Nucleus accumbens (tissue), 56 donors: ENCODE measurements at places on chromosomes 2 and 18.

DNA sequence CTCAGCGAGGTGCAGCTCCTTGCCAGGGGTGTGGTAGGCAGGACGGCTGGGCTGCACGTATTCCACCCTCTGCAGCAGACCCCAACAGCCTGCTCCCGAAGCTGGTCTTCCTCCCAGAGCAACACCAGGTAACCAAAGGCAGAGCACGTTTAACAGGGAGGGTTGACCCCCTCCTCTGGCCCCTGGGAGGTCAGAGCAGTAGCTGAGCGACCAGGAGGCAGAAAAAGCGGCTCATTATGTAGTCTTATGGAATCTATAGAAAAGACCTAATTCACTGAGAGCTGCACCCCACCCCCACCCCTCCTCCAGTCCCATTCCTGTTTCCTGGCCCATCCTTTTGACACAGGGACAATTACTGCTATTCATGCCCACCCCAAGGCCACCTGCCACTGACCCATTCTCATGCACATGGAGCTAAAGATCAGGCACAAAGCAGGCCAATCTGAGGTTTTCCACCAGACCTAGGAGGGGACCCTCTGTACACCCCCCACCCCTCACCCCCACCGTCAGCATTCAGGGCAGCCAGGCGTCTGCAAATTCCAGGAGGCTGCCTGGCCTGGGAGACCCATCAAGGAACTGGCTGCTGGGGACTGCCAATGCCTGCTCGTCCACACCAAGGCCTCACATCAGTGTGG is 60.9 kb upstream of the FZD7 start:
- DNase-seq, result no peak

GRCh38 chr2:99660616-99661406 is 171.0 kb upstream of the REV1 start:
- no peak for DNase-seq

GRCh38 chr2:37857575-37858399 is 67.3 kb upstream of the RMDN2 start:
- DNase-seq, result no peak

DNA sequence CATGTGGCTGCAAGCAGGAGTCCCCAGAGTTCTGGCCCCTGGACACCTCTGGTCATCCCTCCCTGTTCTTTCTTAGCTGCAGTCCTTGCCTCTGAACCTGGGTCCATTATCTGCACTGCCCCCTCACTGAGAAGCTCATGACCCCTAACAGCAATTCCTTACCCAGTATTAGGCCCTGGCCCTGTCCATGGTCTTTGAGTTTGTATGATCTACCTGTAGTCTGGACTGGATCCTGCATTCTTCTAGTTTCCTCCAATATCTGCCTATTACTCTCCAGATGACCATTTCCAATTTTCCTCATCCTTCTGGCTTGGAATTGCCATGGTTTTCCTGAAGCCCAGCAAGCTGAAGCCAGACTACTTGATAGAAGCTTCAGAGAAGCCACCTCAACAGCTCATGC is 302.4 kb upstream of the HS6ST1 start:
- no peak for DNase-seq
